RPMI7951 (cell line): ENCODE measurements at places on chromosomes 5 and 9. TPM values are rescaled to one million over a fixed set of nuclear protein-coding genes. Genes with fewer than 3 reads are reported as not detected.

Gene GPR21
- not detected in 2 replicates for total RNA-seq

Gene SLC36A3
- total RNA-seq: not detected in 2 replicates

DNA sequence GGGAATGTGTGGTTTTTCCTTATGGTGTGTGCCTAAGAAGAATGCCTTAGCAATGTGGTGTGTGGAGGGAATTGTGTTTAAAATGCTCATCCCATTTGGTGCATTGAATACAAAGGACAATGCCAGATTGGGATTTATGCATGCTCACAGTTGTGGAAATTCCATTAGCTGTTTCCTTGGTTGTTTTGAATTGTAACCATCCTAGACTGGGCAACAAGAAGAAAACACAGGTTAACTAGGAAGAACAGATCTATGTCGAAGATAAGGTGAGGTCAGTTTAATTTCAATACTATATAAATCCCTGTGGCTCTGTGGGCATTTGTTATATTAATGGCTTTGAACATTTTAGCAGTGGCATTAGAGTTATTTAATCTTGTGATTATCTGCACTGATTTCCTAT, 266.8 kb downstream of the MAT2B start:
- peak; percentile 1 for DNase-seq

GRCh38 chr9:98584059-98584458, 124.7 kb downstream of the GABBR2 start:
- DNase-seq: no peak

GRCh38 chr9:78292026-78292425, 4.9 kb upstream of the PSAT1 start:
- no peak for DNase-seq

- no peak for DNase-seq
Measured at GRCh38 chr9:109319626-109320241, 1.1 kb downstream of the EPB41L4B start.

- DNase-seq: peak; percentile 95
Measured at GRCh38 chr5:78907255-78907891, 77.7 kb downstream of the ARSB start.

Gene LOX
- total RNA-seq: 28.4 and 32.2 TPM in 2 replicates

DNA sequence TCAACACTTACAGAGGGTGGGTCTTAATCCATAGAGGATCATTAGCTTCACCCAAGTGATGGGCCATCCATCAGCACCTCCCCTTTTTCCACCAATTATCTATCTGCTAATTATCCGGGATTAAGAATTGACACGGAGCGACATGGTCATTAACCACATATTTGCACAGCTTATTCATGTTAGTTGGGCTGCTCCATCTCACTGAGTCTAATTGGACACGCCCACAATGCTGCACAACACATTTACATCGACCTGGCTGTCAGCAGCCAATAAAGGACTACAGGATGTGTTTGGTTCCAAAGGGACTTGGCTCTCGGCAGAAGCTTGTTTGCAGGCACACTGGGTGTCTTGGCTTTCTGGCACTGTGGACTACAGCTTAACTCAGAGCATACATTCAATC, 21.6 kb downstream of the FOXE1 start:
- DNase-seq: no peak

DNA sequence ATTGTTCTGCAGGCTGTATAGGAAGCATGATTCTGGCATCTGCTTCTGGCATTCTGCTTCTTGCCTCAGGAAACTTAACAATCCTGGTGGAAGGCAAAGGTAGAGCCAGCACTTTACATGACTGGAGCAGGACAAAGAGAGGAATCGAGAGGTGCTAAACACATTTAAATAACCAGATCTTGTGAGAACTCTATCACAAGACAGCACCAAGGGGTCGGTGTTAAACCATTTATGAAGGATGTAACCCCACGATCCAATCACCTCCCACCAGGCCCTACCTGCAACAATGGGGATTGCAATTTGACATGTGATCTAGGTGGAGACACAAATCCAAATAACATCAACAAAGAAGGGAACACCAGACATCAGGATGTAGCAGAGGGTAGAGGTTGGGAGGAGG, 221.5 kb downstream of the CDH12 start:
- DNase-seq: no peak

DNA sequence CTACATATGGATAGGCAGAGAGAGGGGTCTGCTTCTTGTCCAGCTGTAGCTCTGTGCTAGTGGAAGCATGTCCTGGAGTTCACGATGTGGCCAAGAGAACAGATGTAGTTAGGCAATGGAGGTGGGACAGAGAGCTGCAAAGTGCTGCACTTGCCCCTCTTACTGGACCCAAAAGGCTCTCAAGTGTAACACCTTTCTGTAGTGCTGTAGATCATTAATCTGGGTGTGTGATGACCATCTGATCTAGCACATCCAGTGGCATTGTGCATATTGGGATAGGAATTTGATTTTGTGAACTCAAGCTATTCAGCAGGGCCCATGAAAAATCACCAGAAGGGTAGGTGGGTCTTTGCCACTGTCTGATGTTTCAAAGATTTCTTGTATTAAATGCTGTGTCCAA, 151.4 kb downstream of the KDM4C start:
- no peak for DNase-seq

DNA sequence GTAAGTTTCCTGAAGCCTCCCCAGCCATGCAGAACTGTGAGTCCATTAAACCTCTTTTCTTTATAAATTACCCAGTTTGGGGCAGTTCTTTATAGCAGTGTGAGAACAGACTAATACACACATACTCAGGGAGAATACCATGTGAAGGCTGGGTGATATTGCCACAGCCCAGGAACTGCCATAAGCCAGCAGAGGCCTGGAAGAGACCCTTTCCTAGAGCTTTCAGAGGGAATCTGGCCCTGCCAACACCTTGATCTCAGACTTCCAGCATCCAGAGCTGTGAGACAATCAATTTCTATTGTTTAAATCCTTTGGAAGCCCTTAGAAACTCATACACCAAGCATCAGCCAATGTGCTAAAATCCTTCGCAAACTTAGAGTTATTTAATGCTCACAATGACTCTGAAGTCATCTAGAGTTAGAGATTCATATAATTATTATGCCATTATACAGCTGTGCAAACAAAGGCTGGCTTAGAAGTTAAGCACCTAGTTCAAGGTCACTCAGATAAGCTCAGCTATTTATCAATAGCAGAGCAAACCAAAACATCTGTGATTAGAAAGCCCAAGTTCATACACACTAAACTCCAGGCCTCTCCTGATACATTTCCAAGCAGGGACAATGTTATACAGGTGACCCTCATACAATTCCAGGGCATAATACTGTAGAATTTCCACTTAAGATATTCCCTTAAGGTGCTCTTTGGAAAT, 531.8 kb upstream of the DAP start:
- DNase-seq: no peak

Gene TERT
- not detected in 2 replicates for total RNA-seq

DNA sequence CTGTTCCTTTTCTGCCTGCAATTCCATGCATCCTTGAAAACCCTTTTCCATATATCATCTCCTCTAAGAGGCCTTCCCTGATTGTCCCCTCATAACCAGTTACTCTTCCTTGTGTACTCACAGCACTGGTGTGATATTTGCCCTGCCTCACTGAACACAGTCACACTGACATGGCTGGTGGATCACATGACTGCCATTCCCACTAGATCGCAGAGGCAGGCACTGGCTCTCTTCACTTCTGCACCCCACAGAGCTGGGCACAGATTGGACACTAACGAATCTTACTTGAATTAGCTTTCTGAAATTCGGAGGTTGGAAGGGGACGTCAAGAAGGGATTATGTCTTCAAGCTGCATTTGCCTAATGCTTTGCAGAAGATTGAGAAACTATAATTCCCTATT, 208.0 kb downstream of the PAPPA start:
- DNase-seq: no peak

Gene GAS1
- 0.60 and 0.78 TPM in 2 replicates for total RNA-seq

GRCh38 chr9:128006332-128006996, 25.7 kb upstream of the EEIG1 start:
- DNase-seq: peak; percentile 59

GRCh38 chr9:126836216-126836615, 24.2 kb upstream of the ZBTB34 start:
- peak; percentile 14 for DNase-seq

Gene F12
- total RNA-seq: 0.12 and 0.59 TPM in 2 replicates

DNA sequence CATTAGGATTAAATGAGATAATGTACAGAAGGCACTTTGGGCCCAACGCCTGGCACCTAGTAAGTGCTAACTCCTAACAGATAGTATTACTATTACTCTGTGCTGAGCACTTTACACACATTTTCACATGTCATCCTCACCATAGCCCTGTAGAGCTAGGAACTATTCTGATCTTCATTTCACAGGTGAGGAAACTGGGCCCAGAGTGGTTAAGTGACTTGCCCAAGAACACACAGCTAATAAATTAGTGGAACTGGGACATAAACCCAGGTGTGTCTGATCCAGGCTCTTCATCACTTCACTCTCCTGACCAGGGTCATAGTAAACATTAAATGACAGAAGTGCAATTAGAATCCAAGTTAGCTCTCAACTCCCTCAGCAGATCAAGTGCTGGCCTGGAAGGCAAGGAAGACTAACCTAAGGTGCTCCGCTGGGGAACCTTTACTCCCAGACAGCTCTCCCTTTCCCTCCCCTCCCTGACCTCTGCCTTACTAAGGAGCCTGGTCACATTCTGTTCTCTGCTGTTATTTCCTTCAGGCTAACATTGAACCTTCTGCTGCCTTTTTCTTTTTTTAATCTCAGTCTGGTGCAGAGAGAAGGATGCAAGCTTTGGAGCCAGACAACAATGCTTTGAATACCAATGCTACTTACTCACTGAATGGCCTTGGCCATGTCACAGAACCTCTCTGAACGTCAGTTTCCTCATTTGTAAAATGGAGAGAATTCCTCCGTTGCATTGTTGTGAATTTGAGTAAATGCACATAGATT, 4.1 kb upstream of the ADRA1B start:
- peak; percentile 47 for DNase-seq

Gene CCDC183
- total RNA-seq: not detected in 2 replicates

- DNase-seq: no peak
Measured at GRCh38 chr5:14353726-14354474, 210.8 kb downstream of the TRIO start.

DNA sequence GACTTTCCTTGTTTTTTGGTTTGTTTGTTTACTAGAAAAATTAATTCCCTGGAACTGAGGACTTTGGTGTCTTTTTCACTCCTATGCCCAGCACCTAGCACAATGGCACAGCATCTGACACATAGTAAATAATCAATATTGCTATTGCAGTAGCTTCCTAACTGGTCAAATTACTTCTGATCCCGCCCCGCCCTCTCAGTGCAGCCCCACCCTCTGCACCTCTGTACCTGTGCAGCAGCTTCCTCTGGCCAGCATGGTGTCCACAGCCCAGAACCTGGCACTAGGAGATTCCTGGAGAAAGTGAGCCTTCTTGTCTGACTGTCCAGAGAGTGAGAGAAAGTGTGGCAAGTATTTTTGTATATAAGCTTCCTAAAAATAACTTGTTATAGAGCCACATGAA, 343.2 kb downstream of the ZNF608 start:
- DNase-seq: no peak

GRCh38 chr5:14190194-14191164, 47.3 kb downstream of the TRIO start:
- DNase-seq: peak; percentile 94

- DNase-seq: no peak
Measured at GRCh38 chr5:149748471-149749094, 18.5 kb downstream of the PPARGC1B start.

Gene TNFSF8
- total RNA-seq: not detected in 2 replicates

DNA sequence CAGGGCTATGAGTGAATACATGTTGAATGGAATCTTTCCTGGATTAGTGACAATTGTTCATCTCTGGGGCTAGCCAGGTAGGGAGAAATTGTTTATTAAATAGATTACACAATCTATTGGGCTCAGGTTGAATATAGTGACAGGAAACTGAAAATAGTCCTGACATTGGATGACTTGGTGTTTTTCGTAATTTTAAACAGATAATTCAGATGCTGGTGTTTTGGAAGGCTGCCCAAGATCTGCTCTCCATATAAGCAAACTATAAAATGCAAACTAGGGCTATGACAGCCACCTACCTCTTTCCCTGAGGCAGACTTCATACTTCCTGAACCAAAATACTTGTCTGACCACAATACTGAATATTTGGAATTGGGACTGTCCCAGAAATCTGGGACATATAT, 99.1 kb downstream of the ENC1 start:
- DNase-seq: peak; percentile 72
